ENCODE measurements at places on chromosomes 2 and 18. TPM values are rescaled to one million over a fixed set of nuclear protein-coding genes. Genes with fewer than 3 reads are reported as not detected.
A peak's percentile ranks its signal among the peaks of the same experiment; 100 is the strongest.

- DNase-seq: no peak
Measured at GRCh38 chr18:51398104-51398503, 200.6 kb upstream of the MEX3C start.

DNA sequence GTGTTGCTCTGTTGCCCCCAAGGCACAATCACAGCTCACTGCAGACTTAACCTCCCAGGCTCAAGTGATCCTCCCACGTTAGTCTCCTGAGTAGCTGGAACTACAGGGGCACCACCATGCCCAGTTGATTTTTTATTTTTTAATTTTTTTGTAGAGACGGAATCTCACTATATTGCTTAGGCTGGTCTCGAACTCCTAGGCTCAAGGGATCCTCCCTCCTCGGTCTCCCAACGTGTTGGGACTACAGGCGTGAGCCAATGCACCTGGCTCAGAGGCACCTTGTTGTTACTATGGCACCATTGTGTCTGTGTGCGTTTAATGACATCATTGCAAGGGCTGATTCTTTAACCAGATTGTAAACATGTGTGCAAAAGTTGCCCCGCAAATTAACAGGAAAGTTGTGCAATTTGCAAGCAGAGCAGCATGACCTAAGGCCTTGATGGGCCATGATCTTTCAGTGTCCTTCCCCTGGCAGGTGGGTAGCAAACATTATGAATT is 22.6 kb downstream of the TCF23 start:
- no peak for DNase-seq

- peak; percentile 62 for DNase-seq
Measured at GRCh38 chr2:86825693-86826381, 35.1 kb upstream of the CD8A start.

GRCh38 chr2:95292623-95293260 is 4.4 kb upstream of the KCNIP3 start:
- no peak for DNase-seq

GRCh38 chr2:186410802-186411201 is 75.3 kb upstream of the ZC3H15 start:
- DNase-seq: no peak

- peak; percentile 81 for DNase-seq
Measured at GRCh38 chr2:231786177-231786916, at the start of gene COPS7B. Gene COPS7B (plus strand): TSS chr2:231786445. CDS start chr2:231788571, 2,126 bp downstream.

- DNase-seq: no peak
Measured at GRCh38 chr18:38023871-38024270, 458.3 kb upstream of the CELF4 start.

GRCh38 chr2:106816974-106817373 is 69.0 kb downstream of the ST6GAL2 start:
- DNase-seq: no peak

GRCh38 chr2:41928526-41928925 is 119.3 kb upstream of the PKDCC start:
- no peak for DNase-seq

DNA sequence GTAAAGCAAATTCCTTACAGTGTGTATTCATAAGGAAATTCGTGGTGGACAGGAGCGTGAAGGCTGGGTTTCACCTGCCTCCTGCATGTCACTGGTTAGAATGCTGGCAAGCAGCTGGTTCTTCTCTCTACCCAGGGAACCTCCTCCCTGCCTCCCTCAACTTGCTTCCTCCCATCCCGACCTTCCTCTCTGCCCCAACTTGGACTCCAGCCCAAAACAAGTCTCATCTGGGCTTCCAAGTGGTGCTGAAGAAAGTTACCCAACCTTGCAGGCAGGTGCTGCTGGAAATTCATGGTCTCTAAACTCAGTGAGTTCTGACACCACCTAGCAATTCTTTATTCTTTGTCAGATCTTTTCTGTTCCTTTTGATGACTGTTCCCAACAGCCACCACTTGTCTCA is 184.5 kb downstream of the BCL2 start:
- no peak for DNase-seq

GRCh38 chr2:187684174-187684573 is 129.9 kb upstream of the TFPI start:
- no peak for DNase-seq

DNA sequence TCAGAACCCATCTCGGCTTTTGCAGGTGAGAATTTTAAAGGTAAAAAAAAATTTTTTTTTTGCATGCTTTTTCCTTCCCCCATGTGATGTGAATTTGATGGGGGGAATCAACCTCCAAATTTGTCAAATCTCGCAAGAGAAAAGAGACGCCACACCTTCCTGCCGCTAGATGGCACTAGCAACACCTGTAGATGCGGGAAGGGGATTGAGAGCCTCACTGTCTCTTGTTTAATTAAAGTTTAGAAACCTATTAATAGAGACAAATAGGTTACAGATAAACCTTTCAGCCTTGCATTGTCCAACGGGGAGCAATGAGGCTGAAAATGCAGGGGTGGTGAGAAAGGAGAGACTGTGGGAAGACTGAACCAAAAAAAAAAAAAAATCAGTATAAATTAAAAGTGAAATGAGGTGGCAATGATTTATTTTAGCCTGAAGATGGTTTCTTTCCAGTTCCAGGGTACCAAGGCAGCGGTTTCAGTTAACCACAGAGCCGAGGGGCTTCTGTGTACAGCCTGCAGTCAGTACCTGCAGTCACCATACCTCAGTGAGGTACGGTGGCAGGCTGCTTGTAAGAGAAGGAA is 84.6 kb downstream of the NRP2 start:
- peak; percentile 68 for DNase-seq

- DNase-seq: no peak
Measured at GRCh38 chr2:6835467-6835866, 30.2 kb downstream of the CMPK2 start.

GRCh38 chr2:59449274-59449673 is 1104.2 kb downstream of the BCL11A start:
- no peak for DNase-seq

- no peak for DNase-seq
Measured at GRCh38 chr2:161116509-161116908, 43.7 kb upstream of the TANK start.

VAMP5 gene
- 61.5 TPM for total RNA-seq

SERPINB10 gene
- total RNA-seq: not detected

ABHD1 gene
- total RNA-seq: 0.10 TPM

CYP27C1 gene
- not detected for total RNA-seq
